Fibroblast of villous mesenchyme (primary cell): ENCODE measurements at places on chromosomes 12 and 14. TPM values are rescaled to one million over a fixed set of nuclear protein-coding genes. Genes with fewer than 3 reads are reported as not detected.

Gene TSHR
- total RNA-seq, result not detected in 2 replicates

Gene HOXC13
- total RNA-seq, result 0.32 TPM in 1 of 2 replicates, not detected in the other

GRCh38 chr14:58027904-58028303 is 124.1 kb downstream of the ARMH4 start:
- no peak for DNase-seq

GRCh38 chr14:71539650-71540285 is 392.5 kb upstream of the RGS6 start:
- DNase-seq, result no peak

GRCh38 chr12:131282292-131283080 is 328.8 kb downstream of the ADGRD1 start:
- no peak for DNase-seq

GRCh38 chr12:26499979-26500640 is 304.7 kb downstream of the SSPN start:
- DNase-seq, result peak; percentile 6

- DNase-seq, result no peak
These were observed 128.4 kb upstream of the NCOR2 start for GRCh38 chr12:124695861-124696260.

Gene P2RX2
- total RNA-seq, result not detected in 2 replicates

Gene FLRT2
- total RNA-seq, result 12.9 and 14.7 TPM in 2 replicates

Gene NPFF
- total RNA-seq, result not detected in 2 replicates

Gene RAD51AP1
- 9.3 and 18.1 TPM in 2 replicates for total RNA-seq

DNA sequence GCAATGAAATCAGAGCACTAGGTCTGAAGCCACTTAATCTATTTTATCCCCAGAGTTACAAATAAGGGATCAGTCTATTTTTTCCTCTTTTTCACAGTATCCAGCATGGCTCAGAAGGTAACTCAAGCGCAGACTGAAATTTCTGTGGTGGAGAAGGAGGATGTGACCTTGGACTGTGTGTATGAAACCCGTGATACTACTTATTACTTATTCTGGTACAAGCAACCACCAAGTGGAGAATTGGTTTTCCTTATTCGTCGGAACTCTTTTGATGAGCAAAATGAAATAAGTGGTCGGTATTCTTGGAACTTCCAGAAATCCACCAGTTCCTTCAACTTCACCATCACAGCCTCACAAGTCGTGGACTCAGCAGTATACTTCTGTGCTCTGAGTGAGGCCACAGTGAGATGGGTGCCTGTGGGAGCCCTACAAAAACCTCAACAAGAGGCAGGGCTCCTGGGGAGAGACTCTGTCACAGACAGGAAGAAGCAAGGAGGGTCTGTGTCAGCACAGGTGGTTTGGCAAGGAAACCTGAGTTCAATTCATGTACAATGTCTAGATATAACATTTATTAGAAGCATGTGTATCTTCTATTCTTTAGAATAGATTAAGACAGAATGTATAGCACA is 334.3 kb upstream of the OR4E1 start:
- no peak for DNase-seq

Gene CLEC4D
- not detected in 2 replicates for total RNA-seq

GRCh38 chr14:60188115-60188514 is 22.9 kb upstream of the DHRS7 start:
- no peak for DNase-seq

DNA sequence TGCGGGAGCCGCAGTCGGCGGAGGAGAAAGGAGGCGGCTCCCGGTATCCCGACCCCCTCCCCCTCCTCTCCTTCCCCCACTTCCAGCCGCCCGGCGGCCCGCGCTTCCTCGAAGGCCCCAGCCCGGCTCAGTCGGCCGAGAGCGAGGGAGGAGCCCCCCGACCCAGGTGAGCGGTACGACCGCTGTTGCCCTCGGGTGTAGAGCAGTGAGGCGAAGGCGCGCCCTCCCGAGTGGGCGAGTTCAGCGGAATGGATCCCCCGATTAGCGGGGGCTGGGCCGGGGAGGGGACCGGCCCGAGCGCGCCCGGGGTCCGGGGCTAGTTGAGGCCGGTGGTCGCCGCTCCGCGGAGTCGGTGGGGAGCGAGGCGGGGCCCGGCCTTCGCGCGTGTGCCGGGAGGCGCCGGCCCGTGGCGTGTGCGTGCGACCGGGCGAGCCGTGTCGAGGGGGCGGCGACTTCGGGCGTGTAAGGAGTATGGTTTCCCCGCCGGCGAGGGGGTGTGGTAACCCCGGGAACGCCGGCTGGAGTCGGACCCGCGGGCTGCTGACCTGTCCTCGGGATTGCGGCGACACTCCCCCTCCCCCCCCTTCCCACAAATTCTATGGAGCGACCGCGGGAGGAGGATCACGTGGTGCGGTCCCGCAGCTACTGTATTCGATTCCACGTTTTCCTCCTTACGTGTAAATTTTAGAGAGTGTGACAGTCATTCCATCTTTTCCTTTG is 501 bp downstream of the RIMKLB start:
- DNase-seq, result peak; percentile 43

DNA sequence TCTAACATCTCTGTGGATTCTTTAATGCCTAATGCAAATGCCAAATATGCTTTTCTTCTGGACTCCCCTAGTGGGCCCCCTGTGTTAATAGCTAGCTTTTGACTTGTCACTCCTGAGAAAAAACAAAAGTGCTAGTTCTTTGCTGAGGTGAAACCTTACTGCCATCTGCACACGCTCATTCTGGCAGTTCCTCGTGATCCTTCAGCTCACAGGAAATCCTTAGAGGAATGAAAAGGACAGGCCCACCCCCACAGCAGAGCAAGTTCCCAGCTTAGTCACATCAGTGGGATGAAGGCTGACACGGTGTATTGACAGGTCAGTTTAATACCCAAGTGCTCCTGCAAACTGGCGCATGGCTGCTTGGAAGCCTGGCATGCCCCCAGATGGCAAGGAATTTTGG is 165.1 kb upstream of the ATP2B1 start:
- DNase-seq, result peak; percentile 71

GRCh38 chr14:100285021-100285912 is 21.0 kb downstream of the SLC25A29 start:
- DNase-seq, result peak; percentile 53

Gene TMEM52B
- 3.5 and 17.7 TPM in 2 replicates for total RNA-seq

Gene LRRC23
- 4.7 and 5.5 TPM in 2 replicates for total RNA-seq

Gene HIP1R
- total RNA-seq, result 11.2 and 11.9 TPM in 2 replicates

DNA sequence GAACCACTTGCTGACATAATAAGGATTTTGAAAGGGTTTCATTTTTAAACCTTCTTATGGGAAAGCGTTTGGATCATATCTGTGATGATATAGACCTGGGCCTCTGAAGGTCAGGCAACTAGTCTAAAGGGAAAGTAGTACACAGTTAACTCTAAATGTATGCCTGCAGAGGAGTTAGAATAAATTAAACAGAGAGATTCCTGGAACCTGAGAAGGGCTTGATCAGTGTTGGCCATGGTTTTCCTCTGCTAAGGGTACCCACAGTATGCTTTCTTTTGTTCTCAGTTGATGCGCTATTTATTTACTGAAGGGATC is 14.4 kb upstream of the POLR3B start:
- DNase-seq, result no peak

DNA sequence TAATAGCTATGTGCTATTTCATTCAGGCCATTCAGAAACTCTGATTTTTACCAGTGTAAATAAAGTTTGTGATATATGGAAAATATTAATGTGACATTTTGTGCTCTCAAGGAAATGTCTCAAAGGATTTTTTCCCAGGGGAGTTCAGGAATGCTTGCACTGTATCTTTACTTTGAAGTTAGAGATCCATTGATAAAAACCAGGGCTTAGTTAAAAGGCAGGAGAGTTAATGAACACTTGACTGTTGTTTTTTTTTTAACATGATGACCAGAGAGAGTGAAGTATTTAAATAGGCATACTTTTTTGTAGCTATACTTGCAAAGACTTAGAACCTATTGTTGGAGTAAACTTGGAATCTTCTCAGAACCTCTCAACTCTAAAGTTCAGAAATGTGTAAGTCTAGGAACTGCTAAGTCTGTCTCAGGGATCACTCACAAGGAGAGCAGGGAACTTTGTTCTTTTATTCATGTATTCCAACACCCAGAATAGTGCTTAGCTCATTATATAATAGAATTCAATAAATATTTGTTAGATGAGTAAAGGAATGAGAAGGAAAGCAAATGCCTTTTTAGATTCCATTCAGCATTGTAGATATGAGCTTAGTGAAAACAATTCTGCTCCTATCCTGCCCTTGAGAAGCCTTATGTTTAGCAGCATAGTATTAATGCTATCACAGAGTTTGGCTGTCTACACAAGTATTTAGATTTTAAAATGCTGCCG is 117.5 kb downstream of the DAAM1 start:
- no peak for DNase-seq

- DNase-seq, result no peak
These were observed 8.1 kb downstream of the PTPN6 start for GRCh38 chr12:6959058-6959804.

Gene GZMB
- total RNA-seq, result not detected in 2 replicates
